ENCODE measurements at places on chromosomes 7 and 10.
A peak's percentile ranks its signal among the peaks of the same experiment; 100 is the strongest.

- no peak for DNase-seq
Measured at GRCh38 chr7:2465928-2466327, 10.3 kb downstream of the GRIFIN start.

DNA sequence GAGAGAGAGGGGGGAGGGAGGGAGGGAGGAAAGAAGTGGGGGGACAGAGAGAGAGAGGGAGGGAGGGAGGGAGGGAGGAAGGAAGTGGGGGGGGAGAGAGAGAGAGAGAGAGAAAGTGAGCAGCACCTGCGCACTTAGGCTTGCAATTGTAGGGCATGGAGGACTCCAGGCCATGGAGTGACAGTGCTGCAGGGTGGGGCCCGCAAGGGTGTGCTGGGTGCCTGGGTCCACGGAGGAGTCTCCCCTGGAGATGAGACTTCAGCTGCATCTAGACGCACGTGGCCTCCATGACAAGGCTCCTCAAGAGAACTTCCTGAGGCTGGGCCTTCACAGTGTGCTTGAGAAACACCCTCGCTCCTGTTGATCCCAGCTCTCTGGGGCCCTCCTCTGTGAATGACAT lies 44.5 kb downstream of the CLRN3 start:
- no peak for DNase-seq

DNA sequence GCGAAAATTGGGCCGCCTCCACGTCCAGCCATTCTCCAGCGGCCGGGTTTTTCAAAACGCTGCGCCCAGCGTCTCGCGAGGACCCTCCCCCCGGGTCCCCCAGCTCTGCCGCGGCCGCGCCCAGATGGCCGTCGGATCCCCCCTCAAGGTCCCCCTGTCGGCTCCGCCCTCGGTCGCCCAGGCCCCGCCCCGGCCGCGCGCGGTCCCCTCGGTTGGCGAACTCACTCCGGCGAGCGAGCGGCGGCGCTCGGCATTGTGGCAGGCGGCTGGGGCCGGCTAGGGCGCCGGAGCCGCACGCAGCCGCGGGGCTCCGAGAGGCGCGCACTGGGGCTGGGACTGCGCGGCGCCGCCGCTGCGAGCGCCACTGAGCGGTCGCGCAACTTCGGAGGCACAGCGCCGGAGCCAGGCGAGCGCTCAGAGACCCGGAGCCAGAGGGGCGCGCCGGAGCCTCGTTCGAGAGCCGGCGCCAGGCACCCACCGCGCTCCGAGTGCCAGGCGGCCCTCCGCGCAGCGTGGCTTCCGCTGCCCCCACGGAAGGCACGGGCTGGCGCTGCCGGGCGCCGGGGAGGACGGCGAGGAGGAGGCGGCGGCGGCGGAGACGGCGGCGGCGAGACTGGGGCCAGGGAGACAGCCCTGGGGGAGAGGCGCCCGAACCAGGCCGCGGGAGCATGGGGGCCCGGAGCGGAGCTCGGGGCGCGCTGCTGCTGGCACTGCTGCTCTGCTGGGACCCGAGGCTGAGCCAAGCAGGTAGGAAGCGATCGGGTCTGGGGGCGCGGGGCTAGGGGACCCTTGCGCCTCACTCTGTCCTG lies at the start of gene UNC5B:
TSS of gene UNC5B (plus strand) at position 253 of the 809 bp plus-strand sequence. CDS start at position 669, 416 bp downstream.
- DNase-seq, result peak; percentile 59

DNA sequence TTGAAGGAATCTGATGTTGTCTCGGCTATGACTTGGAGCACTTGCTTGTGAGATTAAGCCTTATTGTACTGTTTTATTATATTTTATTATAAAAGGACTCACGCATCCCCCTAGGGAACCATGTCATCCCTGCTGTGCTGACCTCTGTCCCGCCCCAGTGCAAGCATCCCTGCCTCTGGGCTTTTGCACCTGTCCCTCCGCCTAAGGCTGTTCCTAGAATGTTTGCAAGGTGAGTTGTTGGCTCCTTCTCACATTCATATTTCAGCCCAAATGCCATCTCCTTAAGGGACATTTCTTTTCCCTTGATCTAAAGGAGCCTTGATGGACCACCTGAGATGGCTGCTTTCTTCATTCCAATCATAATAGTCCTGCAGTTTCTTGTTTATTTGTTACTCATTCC lies 236.9 kb upstream of the IGFBP3 start:
- no peak for DNase-seq

DNA sequence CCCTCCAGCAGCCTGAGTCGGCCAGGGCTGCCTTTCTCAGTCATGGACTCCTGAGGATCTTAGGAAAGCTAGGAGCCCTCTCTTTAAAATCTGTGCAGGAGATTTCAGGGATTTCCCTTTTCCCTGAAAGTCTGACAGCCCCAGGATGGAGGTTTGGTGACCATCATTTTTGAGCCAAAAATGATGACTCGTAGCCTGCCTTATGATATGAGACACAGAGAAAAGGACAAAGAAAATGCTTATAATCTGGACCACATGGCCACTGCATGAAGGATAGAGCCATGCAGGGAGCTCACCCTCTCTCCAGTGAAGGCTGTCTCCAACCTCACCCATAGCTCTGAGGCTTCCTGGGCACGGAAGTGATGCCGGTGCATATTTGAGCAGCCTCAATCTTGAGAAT lies 106.6 kb upstream of the CHST15 start:
- DNase-seq, result no peak

- no peak for DNase-seq
Measured at GRCh38 chr10:74855027-74855426, 28.6 kb downstream of the KAT6B start.

- DNase-seq, result no peak
Measured at GRCh38 chr7:7425321-7425720, 110.4 kb downstream of the COL28A1 start.

- no peak for DNase-seq
Measured at GRCh38 chr7:157560710-157561522, 224.1 kb downstream of the DNAJB6 start.

Data from natural killer cell (primary cell).